Activated CD4-positive, CD25-positive, alpha-beta regulatory T cell (primary cell): ENCODE measurements at places on chromosomes 6 and 20.
A peak's percentile ranks its signal among the peaks of the same experiment; 100 is the strongest.

- no peak for DNase-seq
Observed at GRCh38 chr20:61297986-61298385, 45.9 kb downstream of the CDH4 start.

GRCh38 chr20:48189181-48189580 is 403.9 kb upstream of the SULF2 start:
- no peak for DNase-seq

GRCh38 chr6:89252907-89253306 is 35.7 kb upstream of the GABRR1 start:
- DNase-seq = no peak

DNA sequence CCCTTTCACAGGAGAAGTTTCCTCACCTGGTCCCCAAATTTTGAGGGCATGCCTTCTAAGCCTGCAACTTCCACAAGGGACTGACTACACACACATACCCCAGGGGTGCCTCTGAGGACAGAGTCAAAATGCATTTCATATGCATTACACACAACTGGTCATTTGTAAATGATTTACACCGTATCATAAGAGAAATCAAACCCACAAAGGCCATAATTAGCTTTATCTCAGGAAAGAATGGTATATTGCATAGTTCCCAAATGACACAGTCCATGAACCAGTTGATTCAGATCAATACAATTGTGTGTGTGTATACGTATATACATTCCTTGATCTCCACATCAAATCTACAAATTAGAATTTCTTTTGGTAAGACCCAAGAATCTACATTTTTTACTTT is 203.3 kb upstream of the PRDM1 start:
- DNase-seq = no peak

DNA sequence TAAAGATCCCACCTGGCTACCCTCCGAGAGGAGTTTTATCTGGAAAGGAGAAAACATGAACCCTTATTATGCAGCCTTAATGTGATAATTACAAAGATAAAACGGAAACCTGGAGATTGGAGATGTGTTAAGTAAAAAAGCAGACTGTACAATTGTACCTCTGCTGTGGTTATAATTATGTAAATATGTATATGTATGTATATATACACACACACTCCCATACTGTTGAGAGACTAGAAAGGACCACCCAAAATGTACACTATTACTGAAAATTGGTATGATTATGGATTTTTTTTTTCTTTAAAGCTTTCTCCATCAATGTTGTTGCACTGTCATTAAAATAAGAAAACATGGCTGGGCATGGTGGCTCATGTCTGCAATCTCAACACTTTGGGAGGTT is 72.1 kb upstream of the BCLAF1 start:
- no peak for DNase-seq

DNA sequence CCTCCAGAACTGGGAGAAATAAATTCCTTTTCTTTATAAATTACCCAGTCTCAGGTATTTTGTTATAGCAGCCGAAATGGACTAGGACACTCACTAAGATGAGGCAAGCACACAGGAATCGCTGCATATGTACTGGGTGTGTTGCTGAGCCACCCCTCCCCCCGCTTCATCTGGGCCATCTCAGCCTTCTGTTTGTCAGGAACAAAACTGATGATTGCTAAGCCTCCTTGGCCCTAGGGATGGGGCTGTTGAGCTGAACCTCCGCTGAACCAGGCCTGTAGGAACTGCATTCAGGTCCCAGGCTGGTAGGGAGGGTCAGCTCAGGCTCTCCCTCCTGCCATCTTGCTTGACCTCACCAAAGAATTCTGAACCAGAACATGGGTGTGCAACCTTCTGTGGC is 108.6 kb downstream of the MAP3K7 start:
- DNase-seq = no peak

GRCh38 chr6:1244941-1245340 is 67.0 kb upstream of the FOXQ1 start:
- no peak for DNase-seq

DNA sequence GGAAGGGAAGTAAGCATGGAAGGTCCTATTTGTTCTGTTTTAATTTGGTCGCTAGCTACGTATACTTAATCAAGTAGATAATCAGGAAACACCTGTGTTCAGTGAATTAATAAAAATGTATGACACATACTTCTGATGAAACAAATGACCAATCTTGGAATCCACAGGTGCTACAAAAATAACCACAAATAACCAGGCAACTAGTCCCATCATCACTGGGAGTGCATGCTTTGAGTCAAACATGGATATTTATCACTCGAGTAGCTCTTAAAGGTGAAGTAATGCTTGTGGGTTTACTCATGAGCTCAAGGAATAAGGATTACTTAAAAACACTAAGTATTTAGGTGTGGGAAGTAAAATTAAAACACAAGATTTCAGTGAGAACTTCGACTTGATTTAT is 285.6 kb upstream of the ID4 start:
- no peak for DNase-seq

GRCh38 chr6:77073410-77073760 is 389.9 kb downstream of the HTR1B start:
- no peak for DNase-seq

DNA sequence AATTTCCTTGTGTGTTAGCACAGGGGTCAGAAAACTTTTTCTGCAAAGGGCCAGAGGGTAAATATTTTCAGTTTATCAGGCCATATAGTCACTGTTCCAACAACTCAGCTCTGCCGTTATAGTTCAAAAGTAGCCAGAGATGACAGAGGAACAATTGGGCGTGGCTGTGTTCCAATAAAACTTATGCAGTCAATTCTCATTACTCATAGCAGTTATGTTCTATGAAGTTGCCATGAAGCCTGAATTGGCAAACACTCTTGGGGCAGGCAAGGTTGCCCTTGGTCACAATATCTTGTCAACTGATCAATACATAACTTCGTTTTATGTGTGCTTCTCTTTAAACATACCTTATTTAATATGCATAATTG is 304.2 kb downstream of the TFAP2C start:
- no peak for DNase-seq

DNA sequence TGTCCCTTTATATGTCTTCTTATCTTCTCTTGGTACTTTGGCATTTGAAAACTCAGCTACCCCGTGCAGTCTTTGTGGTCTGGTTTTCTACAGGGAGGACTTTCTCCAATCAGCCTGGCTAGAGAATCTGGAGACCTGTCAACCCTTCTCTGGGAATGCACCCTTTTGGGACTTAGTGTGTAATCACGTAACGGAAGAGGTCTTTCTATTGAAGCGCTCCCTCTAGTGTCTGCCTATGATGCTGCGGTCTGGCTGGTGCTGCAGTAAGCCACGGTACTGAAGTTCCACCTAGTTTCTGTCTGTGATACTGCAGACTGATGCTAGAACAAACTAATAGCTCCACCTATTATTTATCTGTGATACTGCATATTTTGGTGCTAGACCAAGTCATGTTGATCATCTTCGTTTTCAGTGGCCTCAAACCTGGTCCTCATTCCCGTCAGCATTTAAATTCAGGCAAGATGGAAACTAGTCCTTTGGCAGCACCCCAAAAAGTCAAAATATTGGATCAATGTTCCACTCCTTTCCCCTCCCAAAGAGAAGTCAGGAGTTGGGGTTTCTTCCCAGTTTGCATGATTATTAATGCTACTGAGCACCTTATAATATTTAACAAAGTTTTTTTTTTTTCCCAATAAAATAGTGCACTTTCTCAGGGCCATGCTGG is 12.5 kb upstream of the SIRPB2 start:
- peak; percentile 37 for DNase-seq

- DNase-seq = no peak
Observed at GRCh38 chr6:2387445-2387844, 142.0 kb upstream of the GMDS start.

GRCh38 chr6:88760091-88760490 is 203.3 kb downstream of the RNGTT start:
- no peak for DNase-seq

GRCh38 chr6:162543221-162543620 is 184.3 kb downstream of the PRKN start:
- DNase-seq = no peak

DNA sequence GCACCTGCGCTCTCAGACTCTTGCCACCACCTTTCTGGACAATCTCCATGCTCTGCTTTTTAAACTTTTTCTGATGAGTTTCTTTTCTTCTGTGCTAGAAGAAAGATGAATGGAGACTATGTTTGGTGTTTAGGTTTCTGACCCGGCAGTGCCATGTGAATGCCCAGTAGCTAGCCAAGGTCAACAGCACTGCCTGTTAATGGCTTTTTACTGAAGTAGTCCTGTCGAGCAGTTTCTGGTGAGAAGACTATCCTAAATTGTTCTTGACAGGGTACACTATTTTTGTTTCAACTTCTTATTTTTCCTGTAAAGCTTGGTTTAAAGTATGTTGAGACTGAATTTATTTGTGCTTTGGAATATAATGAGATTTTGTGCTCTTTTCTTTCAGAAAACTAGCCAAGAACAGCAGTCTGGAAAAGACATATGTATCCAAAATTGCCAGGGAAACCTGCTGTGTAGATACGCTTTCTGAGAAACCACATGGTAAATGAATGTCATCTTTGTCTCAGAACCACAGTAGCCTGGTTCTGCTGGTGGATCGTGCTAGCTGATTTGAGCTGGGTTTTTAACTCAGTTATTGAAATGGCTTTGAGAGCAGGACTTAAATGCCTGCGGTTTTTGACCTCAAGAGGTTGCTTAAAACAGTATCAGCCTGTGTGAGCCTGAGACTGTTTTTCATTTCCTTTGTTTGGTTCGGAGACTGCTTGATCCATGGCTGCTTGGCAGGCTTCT is 48.1 kb downstream of the KCNS1 start:
- no peak for DNase-seq

- DNase-seq = no peak
Observed at GRCh38 chr20:59269411-59270025, 30.9 kb upstream of the EDN3 start.

DNA sequence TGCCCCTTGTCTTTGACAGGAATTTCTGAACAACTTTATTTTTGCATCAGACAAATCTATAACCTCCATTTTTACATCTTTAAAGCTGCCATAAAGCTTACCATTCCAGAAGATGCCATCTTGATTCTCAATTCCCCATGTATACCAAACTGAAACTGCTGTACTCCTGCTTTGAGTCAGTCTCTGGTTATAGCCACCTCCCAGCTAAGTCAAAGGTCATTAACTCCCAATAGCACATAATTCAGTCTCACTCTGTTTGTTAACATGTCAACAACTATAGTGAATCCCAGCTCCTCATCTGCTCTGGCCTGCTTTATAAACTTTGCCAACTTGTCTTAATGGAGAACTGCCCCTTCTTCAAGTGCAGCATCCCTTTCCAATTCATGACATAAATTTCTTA is 343.6 kb downstream of the FRK start:
- no peak for DNase-seq

DNA sequence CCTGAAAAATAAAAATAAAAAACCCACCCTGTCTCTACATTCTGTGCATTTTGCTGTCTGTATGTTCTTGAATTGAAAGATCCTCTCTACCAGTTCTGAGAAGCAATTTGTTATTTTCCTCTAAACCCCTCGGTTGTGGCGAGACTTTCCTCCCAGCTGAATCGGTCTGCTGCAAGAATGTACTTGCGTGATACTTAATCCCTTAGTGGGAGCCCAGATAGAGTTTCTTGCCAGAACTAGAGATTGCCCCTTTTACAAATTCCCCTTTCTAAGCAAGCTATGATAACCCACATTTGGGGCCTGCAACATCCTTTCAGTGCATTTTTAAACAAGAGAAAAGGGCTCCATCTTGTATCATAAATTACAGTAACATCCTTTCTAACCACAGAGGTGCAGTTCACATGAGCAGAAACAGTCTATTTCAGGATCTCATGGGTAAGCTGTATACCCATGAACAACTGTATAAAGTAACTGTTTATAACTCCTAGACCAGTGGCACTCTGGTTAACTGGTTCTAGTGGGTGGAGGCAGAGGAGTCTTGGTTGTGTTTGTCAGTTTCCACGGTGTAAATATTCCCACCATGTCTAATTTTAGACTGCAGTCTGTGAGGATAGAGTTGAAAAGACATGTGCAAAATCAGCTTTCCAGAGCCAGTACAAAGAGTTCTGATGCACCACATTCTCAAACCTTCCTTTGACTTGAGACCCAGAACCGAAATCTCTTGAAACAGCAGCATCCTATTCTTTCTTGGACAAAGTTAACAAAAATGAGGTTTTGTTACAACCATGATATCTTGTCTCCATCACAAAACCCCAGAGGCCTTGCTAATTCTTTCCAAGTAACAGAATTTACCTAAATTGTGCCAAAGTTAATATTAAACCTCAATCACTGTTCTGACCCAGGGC is 113.1 kb upstream of the ZNF217 start:
- no peak for DNase-seq
